ENCODE measurements at places on chromosomes 6 and 20. TPM values are rescaled to one million over a fixed set of nuclear protein-coding genes. Genes with fewer than 3 reads are reported as not detected.

SPAG4 gene
- 4.7 TPM for total RNA-seq

DNAH8 gene
- total RNA-seq = 0.08 TPM

SLX4IP gene
- total RNA-seq = 7.0 TPM

FIG4 gene
- total RNA-seq = 28.0 TPM

GRCh38 chr6:56756791-56757587 is 114.3 kb upstream of the DST start:
- DNase-seq = no peak

- DNase-seq = peak; percentile 24
Observed at GRCh38 chr6:56850626-56851025, 104.3 kb upstream of the BEND6 start.

DNA sequence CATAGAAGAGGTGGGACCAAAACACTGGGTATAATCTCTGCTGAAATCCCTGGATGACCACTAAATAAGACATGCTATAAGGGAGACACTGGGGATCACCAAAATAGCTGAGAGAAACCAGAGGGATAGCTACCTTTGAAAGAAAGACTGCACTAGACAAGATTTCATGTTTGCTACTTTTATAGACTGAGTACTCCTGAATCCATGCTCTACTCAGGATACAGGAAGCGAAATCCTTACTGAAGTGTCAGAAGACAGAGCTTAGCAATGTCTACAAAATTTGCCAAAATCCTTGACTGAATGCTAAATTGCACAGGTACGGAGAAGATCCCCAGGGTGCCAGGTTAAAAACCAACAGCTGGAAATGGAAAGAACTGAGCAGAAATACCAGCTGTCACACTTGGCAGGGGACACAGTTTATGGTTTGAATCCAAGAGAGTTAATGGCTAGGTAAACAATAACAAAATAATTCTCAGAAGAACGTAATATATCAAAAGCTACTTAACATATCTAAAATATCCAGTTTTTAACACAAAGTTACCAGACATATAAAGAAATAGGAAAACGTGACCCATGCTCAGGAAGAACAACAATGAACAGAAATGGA is 125.4 kb downstream of the MAN1A1 start:
- no peak for DNase-seq
